ENCODE measurements at places on chromosomes 4 and X.

DNA sequence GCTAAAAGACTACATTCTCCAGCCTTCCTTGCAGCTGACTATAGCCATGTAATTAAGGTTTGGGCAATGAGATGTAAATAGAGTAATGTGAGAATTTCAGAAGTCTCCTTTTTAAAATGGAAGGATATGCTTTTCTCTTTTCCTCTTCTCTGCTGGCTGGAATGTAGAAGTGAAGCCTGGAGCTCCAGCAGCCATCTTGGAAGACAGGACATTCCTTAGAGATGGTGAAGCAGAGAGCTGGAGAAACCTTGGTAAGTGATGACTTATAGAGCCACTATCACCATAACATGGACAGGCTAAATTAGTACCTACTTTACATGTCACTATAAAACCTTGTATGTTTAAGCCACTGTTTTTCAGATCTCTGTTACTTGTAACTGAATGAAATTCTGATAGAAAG, 48.0 kb downstream of the RASL11B start:
- DNase-seq = no peak

DNA sequence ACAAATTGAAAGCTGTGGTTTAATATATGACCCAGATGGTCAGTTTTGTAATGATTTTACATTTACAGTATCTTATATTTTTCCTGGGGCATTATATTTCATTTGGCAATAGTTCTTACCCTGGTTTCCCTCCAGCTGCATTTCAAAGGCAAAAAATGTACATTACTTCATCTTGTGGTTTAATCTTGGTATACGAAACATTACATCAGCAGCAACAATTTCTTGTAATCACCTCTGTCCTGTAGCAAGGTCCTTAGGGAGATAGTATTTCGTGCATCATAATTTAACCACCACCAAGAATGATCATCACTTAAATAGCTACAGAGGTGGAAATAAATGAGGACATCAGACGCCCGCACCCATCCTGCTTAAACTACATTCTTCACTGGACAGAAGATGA, 48.8 kb downstream of the HS6ST2 start:
- DNase-seq = no peak

DNA sequence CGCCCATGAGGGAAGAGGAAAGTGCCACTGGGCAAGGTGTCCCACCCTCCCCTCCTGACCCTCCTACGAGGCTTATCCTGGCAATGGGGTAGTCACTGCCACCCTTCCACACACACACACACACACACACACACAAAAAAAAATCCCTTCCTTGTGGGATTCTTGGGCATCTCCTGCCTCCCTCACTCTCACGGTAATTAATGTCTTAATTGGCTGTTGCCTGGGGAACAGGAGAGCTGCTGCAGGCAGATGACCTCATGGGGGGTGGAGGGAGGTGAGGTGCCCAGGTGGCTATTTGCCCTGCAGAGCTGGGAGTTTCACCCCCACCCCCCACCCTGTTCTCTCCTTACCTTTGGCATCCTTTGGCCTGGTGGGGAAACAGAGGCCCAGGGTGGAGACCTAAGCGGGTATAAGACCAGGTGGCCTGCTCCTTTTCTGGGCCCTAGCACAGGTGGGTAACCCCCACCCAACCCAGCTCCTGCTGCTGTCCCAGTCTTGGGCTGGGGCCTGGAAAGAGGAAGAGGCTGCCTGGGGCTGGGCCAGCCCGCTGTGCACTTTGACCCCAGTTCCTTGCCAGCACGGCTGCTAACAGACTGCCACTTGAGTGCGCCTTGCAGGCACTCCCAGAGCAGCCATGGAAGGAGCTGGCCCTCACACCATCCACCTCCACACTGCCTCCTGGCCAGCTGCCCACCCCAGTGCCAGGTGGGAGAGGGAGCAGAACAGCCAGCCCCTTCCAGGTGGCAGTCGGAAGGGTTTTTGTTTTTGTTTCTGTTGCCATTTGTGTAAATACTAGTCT, 12.6 kb downstream of the EFNB1 start:
- no peak for DNase-seq

- DNase-seq = no peak
These were observed 38.0 kb downstream of the MAGEE2 start for GRCh38 chrX:75746891-75747639.

DNA sequence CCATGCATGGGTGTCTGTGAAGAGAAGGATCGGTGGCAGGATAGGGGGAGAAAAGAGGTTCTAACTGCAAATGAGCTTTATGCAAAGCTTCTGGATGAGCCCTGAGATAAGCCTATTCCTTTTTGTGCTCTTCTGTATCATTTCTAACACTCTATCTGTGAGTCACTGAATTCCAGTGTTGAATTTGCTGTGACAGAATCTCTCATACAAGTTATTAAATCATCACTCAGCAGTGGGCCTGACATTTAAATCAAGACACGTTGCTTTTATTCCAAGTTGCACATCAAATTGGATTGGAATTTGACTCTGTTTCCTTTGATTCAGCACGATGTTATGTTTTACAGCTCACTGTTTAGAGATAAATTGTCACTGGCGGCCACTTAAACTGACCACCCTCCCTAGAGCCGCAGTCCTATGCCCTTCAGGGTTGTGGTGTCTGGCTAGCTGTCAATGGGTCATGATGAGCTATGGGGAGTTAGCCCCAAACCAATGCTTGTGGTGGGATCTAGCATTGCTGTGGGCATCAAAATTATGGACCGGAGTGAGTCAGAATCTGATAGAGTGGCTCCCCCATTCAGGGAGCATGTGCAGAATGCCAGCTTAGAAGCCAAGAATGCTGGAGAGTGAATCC, 42.7 kb downstream of the LHFPL1 start:
- DNase-seq = no peak

DNA sequence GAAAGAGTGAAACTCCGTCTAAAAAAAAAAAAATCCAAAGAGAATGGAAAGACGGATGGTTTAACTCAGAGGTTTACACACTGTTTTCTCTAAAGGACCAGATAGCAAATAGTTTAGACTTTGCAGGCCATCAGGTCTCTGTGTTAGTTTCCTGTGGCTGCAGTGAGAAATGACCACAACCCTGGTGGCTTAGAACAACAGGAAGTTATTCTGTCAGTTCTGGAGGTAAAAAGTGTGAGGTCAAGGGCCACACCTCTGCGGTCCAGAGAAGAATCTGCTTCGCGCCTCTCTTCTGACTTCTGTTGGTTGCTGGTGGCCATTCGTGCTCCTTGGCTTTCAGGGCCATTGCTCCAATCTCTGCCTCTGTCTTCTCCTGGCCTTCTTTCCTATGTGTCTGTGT, 76.9 kb downstream of the TENM3 start:
- no peak for DNase-seq

- peak; percentile 81 for DNase-seq
These were observed at the start of gene LDOC1 for GRCh38 chrX:141176586-141177451. TSS of gene LDOC1 (minus strand) at chrX:141177129. CDS start at chrX:141177021, 108 bp downstream.
